ENCODE measurements at places on chromosomes 7 and 10.

- no peak for DNase-seq
These were observed 1127.3 kb upstream of the AUTS2 start for GRCh38 chr7:68470836-68471435.

DNA sequence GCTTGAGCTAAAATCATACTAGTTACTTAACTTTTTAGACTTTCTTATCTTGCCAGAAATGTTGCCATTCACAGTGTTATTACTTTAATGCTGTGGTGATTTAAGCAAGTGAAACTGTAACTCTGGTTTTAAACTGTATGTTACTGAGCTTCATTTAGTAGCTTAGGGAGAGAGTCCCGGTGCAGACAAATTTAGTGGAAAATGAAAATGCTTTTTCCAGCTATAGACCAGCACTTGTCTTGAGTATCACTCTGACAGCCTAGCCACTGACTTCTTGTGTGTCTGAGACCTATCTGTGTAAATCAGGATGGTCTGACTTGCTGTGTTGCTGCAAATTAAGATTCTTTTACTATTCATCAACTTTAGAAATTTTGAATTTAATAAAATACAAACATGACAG lies 200.8 kb downstream of the CACNB2 start:
- no peak for DNase-seq

DNA sequence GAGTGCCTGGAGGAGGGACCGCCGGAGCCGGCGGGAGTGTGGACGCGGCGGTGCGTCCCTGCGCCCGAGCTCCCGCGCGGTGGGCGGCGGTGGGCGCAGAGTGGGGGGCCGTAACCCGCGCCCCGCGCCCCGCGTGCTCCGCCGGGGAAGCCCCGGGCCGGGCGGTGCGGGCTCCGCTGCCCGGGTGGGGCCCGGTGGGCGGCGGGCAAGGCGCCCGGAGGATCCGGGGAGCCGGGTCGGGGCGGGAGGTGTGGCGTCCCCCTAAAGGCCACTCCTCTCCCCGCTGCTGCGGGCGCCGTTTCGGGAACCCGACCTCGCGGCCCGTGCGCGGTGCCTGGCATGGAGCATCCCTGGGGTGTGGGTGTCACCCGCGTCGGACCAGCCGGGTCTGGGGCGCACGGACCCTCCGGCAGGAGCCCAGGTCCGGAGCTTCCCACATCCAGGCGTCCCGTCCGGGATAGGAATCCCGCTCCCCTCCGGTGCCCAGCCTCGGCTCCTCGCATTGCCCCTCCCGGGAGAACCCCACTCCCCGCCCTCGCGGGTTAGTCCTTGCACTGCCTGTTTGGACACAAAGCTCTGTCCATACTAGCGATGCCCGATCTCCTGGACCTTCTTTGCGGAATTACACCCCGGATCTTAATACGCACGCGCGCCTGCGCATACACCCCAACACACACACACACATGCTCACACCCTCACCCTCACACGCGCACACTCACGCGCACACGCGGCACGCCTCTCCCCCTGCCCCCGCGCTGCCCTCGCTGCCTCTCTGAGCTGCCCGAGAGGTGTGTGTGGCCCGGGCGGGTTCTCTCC lies 723 bp downstream of the MTURN start:
- peak; percentile 28 for DNase-seq

GRCh38 chr10:101223274-101224059 lies 5.8 kb downstream of the LBX1 start:
- DNase-seq, result no peak

- DNase-seq, result no peak
These were observed 18.4 kb downstream of the VTI1A start for GRCh38 chr10:112465299-112465883.

DNA sequence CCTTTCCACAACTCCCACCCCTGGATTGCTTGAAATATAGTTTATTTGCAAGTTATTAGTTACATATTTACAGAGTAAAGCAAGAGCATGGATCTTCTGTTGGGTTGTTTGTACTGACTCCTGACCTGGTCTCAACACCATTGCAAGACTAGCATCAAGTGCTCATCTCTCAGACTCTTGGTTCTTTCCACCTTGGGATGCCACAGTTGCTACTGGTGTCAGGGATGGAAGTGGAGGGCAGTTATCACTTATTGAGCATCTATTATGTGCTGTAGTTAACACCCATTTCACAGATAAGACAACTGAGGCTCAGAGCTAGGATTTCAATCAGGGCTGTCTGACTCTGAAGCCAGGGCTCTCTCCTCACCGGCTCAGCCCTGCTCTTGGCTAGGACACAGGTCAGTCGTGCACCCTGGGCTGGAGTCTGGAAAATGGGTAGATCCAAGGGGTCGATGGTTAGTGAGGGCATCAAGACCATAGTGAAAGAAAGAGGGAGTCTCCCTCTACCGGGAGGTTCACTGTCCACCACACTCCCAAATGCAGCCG lies 614 bp upstream of the ADAMTS14 start:
- no peak for DNase-seq

DNA sequence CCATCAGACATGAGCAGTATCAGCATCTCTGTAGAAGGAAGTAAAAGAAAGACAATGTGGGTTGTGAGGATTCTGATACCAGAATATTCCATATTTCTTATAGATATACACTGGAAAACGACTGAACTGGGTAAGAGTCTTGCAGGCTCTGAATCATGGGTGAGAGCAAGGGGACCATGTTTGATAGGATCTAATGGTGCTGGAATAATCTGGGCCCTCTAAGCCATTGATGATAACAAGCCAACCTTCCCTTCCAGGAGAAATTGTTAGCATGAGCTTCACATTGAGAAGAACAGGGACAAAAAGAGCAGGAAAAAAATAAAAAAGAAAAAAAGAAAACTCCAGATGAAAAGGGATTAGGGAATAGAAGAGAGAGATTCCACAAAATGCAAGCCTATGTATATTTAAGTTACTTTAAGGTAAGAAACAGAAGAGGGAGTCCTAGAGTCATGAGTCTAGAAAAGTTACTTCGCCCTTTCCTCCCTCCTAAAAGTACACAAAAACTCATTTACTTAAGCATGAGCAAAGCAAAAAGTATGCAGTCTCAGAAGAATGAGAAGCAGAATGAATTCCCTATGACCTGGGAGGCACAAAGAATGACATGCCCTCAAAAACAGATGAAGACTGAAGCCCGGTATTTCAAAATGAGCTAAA lies 181.9 kb downstream of the TMEM26 start:
- DNase-seq, result no peak

DNA sequence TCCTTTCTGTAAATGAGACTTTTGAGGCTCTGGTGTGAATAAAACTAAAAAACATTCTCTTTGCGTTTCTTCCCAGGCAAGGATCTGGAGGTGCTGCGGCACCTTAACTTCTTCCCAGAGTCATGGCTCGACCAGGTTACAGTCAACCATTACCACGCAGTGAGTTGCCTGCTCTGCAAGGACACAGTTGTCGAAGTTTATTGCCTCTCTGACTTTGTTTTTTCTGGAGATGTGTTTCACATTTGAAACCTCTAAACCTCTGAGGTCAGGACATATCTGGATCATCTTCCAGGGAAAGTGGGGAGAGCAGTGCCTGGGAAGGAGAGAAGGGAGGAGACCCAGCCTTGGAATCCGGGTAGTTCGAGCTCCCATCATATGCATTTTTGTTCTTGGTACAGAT lies 43.4 kb upstream of the PLEKHA1 start:
- DNase-seq, result no peak

Data from mesothelial cell of epicardium (in vitro differentiated cells).